NCI-H2029 (cell line): ENCODE measurements at places on chromosomes 7 and 10.

DNA sequence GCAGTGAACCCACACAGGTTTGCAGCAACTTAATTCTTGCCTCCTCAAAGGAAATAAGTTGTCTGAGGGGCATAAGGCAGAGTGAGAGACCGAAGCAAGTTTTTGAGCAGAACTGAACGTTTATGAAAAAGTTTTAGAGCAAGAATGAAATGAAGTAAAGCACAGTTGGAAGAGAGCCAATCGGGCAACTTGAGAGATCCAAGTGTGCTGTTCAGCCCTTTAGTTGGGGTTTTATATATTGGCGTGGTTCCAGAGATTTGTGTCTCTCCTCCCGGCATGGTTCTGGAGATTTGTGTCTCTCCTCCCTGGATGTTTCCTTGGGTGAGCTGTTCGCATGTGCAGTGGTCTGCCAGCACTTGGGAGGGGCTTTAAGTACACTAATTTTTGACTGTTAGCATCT lies 141.4 kb upstream of the DGKB start:
- DNase-seq = no peak

- DNase-seq = no peak
Measured at GRCh38 chr10:21532694-21533466, 1.2 kb upstream of the MLLT10 start.

- DNase-seq = no peak
Measured at GRCh38 chr10:77835669-77836086, 90.9 kb downstream of the DLG5 start.

- DNase-seq = no peak
Measured at GRCh38 chr7:106129291-106129690, 17.2 kb upstream of the SYPL1 start.

DNA sequence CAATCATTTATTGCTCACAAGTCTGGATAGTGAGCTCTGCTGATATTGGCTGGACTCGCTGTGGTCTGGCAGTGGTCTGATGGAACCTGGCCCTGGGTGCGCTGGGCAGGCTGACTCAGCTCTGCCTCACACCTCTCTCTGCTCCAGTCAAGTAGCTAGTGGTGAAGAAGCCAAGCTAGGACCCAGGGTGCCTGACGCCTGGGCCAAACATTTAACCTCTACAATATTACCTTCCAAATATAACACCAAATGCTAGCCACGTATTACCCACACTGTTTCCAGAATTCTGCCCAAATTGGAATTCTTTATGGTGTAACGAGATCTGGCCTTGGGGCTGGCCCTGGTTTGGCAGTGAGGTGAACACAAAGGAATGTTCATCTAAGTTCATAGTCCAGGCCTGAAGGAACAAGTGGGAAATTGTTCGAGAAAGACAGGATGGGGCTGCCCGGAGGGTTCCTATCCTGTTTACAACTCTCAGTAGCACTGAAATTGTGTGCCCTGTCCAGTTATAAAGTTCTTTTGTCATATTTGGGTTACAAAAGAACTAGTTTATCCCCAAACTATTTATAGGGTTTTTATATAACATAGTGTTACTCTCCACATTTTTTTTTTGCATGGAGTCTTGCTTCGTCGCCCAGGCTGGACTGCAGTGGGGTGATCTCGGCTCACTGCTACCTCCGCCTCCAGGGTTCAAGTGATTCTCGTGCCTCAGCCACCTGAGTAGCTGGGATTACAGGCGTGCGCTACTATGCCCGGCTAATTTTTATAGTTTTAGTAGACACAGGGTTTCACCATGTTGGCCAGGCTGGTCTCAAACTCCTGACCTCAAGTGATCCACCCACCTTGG lies 16.3 kb downstream of the OR2AE1 start:
- DNase-seq = no peak

- DNase-seq = no peak
Measured at GRCh38 chr7:132647311-132647710, 71.0 kb upstream of the PLXNA4 start.

- DNase-seq = no peak
Measured at GRCh38 chr10:36597756-36598320, 527.6 kb upstream of the ANKRD30A start.

DNA sequence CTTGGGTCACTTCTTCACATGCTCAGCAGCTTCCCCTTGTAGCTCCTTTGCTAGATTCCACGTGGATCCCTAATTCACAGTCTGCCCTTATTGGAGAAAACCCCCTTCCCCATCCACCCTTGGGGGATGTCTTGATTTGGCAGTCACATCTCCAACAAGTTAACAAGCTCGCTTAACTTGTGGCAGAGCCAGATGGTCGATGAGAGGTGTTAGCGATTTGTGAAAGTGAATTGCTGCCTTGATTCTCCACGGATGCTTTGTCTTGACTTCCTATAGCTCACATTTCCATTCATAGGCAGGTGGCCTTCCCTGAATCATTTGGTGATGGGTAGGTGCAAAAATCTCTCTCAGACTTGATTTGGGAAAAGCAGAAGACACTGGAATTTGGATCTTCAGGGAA lies 387.9 kb downstream of the TCERG1L start:
- DNase-seq = no peak

GRCh38 chr7:8131694-8132605 lies 130.0 kb downstream of the ICA1 start:
- no peak for DNase-seq

- DNase-seq = no peak
Measured at GRCh38 chr10:47183704-47184041, 116.3 kb upstream of the GDF10 start.

GRCh38 chr7:569996-570800 lies 50.6 kb upstream of the PDGFA start:
- DNase-seq = no peak

- DNase-seq = no peak
Measured at GRCh38 chr10:78838141-78838657, 230.6 kb upstream of the ZMIZ1 start.

- DNase-seq = no peak
Measured at GRCh38 chr10:125428054-125428453, 254.9 kb downstream of the TEX36 start.

- DNase-seq = no peak
Measured at GRCh38 chr10:21405981-21406380, 119.5 kb downstream of the SKIDA1 start.

DNA sequence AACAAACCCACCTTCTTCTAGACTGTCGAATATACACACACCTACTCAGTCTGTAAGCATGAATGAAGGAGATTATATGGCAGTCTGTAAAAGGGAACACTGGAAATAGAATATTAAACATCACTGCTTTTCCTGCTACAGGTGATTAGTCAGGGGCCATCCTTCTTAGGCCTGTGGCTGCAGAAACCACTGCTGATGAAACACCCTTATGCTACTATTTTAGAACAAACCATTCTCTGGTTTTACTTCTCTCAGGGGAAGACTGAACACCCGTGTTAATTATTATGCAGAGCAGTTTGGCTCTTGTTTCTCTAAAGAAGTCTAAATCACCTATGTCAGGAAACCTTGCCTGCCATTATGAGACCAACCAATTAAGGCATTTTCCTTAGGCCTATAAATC lies 351.1 kb upstream of the KLF6 start:
- no peak for DNase-seq

- DNase-seq = no peak
Measured at GRCh38 chr7:30193336-30193943, 58.7 kb downstream of the MTURN start.

DNA sequence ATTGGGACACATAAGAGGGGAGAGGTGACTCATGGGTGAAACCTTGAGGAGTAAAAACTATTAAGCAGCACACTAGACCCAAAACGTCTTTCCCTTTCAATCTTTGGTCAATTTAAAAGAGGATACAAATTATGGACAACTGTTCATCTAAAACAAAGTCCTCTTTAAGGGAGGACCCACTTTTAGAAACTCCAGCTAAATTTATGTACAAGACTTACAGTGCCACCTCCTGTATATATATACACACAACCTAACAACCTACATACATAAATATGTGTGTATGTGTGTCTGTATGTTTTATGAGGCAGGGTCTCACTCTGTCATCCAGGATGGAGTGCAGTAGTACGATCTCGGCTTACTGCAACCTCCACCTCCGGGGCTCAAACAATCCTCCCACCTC lies 18.1 kb upstream of the ZC3HAV1 start:
- no peak for DNase-seq

GRCh38 chr10:133151543-133151972 lies 8.5 kb upstream of the KNDC1 start:
- no peak for DNase-seq

DNA sequence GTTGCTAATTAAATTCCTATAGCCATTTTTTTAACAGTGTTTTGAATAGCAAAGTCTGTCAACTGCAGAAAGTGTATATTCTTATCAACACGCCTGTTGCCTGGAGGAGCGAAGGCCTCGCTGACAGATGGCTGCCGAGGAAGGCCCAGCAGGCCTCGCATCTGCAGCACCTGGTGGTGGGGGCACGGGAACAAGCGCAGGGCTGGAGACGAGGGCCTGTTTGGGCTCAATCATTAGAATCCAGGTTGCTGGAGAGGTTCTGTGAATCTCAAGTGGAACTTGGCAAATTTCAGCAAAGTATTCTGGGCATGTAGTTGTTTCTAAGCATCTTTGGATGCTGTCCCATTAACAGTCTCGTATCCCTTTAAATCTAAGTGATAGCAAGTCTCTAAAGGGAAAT lies 66.1 kb upstream of the FAM204A start:
- DNase-seq = no peak

DNA sequence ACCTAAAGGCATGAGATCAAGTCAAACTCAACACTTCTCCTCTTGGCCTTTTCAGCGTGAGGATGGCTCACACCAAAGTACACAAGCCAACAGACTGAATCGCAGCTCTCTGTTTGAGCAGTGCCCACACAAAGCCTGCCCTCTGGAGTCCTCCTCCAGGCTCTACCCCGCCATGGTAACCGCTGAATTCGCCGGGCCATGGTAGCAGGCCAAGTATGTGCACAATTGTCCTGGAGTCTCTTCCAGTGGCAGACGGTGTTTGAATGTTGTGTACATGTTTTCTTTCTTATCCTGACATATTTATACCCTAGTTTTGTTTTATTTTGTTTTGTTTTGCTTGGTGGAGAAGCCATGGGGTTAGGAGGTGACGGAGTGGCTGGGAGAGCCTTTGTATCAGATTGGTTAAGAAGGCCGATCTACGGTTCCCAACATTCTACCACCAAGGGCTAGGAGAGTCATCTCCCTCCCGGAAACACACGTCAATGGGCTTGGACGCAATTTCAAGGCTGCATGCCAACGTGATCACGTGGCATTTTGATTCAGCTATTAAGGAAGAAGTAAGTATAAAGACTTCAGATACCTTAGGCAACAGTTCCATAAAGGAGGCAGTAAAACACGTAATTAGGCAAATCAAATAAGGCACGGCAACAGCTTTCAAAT lies 12.1 kb upstream of the SHH start:
- DNase-seq = peak; percentile 28

- DNase-seq = no peak
Measured at GRCh38 chr7:100753750-100754149, 20.4 kb downstream of the ZAN start.

DNA sequence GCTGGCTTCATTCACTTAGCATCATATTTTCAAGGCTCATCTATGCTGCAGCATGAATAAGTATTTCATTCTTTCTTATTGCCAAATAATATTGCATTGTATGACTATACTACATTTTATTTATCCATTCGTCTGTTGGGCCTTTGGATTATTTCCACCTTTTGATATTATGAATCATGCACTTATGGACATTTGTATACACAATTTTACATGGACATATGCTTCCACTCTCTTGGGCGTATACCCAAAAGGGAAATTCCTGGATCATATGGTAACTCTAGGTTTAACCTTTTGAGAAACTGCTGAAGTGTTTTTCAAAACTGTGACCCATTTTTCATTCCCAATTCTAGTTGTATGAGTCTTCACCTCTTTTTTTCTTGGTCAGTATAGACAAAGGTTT lies 80.3 kb upstream of the GNAI1 start:
- no peak for DNase-seq

- no peak for DNase-seq
Measured at GRCh38 chr10:123141791-123142700, 5.9 kb upstream of the HMX2 start.
